ENCODE measurements at places on chromosomes 1 and 21.

DNA sequence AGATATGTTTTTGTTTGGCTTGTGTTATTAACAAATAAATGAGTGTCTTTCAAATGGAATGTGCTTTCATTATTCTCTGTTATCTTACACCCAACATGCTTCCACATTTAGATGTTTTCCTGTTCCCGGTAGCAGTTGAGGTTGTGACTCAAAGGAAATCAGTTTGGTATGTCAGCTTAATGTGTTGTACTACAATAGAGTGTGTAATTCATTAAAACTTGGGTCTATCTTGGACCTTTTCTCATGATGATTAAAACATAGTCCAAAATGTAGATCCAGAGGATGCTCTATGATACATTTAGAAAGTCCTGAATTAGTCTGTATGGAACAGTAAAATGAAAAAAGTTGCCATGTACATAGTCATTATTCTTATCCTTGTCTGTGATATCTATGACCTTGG lies 26.7 kb downstream of the RTCA start:
- DNase-seq = no peak

DNA sequence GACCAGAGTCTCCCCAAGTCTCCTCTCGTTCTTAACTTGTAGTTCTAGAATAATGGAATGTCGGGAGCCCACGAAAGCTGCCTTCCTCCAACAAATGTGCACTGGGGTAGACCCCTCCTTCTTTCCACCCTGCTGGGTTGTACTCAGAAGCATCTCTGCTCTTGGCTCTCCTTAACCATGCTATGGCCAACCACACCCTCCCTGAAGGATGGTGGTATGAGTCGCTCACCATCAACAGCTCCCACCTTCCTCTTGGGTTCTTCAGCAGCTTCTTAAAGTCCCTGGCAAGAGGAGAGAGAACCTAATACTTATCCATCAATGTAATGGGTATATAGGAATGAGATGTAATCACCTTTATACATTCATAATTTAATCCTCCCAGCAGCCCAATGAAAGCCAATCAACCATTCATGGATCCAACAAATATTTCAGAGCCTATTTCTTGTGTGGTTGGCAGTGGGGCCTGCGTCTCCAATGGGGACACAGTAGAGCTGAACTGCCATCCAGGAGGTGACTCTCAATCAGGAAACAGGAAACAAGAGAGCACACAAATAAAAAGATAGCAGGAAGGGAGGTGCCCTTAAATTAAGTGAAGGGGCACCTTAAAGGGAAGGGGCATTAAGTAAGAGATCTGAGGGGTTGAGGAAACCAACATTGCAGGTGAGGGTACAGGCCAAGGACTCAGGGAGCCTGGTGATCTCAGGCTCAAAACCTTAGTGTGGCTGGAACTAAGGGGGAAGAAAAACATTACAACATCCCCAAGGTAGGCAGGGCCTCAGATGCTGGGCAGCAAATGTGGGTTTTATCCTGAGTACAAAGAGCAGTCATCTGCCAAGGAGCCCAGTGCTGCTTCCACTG lies 64.4 kb upstream of the ETS2 start:
- no peak for DNase-seq

DNA sequence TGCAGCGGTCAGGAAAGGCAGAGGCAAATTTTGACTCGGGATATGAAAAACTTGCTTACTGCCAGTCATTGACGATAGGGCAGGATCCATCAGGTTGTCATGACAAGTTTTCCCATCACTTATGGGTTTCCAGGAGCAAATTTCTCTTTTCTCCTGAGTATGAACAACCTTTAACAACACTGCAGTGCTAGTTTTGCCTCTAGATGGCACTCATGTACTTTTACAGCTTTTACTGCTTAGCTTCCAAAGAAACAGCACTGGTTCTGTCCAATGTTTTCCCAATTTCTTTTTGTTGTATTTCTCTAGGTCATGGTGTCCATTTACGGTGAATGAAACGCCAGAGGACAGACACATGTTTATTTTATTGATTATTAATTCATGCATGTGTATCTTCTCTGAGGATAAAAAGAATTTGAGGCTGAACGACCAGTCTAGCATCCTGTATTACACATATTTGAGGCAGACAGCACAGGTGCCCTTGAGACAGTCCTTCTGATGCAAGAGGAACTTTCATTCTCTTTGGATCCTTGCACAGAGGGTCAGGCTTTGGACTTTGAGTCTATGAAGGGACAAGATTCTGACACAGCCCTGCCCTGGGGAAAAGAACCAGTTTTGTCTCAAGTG lies 112.3 kb upstream of the TRABD2B start:
- peak; percentile 34 for DNase-seq

DNA sequence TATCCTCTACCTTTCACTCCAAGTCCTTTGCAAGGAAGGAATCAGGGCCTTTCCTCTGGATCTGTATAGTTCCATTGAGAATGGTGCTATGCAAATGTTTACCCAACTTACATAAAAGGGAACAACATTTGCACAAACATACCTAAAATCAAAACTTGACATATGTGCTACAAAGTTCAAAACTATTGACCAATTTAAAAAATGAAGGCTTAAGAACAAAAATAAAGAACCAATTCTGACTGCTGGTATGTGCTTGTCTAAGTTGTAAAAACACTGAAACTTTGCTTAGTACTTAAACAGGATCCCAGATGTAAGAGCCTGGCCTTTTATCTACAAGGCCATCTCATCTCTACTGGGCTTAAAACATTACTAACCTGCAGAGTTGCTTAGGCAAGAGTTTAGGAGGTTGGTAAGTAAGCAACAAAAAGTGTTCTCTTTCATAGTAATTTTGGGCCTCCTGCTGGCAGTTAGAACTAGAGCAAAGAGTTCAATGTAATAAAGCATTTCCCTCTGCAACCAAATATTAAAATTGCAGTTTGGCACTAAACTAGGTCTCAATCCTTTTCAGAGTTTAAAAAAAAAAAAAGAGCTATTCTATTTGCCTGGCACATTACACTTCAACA lies 2.0 kb downstream of the SCMH1 start:
- peak; percentile 57 for DNase-seq

- peak; percentile 24 for DNase-seq
Measured at GRCh38 chr21:45894450-45894825, 87.1 kb upstream of the COL6A1 start.

DNA sequence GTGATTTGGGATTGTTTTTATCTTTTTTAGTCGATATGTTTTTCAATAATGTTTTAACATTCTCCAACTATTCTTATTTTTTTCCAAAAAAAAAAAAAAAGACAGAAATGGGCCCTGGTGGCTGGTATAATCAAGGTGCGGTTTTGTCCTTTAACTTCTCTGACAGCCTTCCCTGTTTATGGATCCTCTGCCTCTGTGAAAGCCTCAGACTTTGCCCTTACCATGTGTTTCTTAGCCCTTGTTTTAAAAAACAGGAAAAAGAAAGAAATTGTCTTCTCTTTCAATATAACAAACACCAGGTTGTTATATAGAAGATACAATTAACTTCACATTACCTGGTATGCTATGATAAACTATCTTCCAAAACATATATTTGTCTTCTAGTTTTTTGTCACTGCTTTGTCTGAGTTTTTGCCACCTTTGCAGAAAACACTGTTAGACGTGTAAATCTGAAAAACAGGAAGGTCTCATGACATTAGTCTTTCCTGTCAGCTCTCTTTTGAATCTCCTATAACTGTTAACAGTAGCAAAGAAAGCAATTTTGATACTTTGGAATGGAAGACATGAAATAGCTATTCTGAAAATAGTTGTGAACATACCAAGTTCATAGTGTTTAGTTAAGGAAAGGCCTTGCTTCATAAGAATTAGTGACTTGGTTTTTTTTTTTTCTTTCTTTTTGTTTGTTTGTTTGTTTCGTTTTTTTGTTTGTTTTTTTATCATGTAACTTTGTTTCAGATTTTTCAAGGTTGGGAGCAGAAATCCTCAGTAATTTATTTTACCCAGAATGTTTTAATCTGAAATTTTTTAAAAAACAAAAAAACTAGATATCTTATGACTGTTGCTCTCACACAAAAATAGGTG lies 31.7 kb upstream of the CACYBP start:
- no peak for DNase-seq

DNA sequence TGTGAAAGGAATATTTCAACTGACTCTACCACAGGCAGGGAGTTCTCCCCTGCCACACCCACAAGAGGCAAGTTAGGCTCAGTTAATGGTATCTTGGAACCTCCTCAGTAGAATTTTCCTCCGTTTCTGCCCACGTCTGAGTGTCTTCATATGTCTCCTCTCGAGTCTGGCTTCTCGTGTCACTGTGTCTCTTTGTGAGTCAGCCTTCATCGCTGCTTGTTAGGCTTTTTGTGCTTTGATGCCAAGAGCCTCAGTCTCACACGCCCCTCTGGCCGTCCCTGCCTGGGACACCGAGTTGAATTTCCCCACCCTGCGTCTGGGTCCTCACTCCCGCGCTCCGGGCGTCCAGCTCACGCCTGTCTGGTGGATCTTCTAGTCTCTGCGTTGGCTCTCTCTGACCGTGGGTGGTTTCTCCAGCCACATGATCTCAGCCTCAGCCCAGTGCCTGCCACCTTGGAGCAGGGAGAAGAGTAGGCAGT lies 125.7 kb upstream of the GADD45A start:
- peak; percentile 31 for DNase-seq

- peak; percentile 34 for DNase-seq
Measured at GRCh38 chr1:46036894-46037839, 95.3 kb downstream of the PIK3R3 start.

GRCh38 chr1:31523769-31524168 lies 52.5 kb upstream of the TINAGL1 start:
- DNase-seq = no peak

GRCh38 chr1:87170931-87171598 lies 157.6 kb upstream of the LMO4 start:
- no peak for DNase-seq

DNA sequence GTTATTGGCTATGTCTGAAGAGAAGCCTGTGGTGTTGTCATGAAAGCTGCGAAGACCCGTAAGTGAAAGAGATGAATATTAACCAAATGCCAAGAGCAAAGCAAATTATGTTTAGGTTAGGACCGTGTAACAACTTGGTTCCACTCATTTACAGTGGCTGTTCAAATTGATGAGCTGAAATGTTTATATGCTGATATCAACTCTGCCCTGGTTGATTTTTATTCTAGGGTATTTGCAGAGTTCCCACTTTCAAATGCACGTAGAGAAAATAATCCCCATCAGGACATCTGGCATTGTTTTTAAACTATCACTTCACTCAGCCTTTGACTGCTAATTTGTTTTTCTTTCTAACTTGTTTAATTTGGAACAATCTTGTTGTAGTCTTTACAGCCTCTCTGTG lies 581.6 kb upstream of the ADAMTS5 start:
- DNase-seq = no peak

- no peak for DNase-seq
Measured at GRCh38 chr1:59366346-59366745, 69.5 kb downstream of the FGGY start.

- DNase-seq = no peak
Measured at GRCh38 chr21:33866826-33867225, 48.8 kb downstream of the ATP5PO start.

DNA sequence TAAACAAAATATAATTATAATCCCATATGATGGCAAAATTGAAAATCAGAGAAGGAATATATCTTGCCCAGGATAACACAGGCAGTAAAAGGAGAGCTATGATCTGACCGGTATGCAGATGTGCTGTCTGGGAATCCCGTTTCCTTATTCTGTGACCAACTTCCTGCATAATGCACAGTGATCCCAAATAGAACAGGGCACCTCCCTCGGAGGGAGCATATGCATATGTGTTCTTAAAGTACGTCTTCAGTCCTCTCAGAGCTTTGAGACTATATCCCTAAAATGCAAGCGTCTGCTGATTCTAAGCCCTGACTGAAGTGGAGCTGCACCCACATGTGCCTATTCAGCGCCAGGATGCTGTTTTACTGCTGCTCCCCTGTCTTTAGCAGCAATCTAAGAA lies 366.1 kb upstream of the PTBP2 start:
- DNase-seq = no peak

DNA sequence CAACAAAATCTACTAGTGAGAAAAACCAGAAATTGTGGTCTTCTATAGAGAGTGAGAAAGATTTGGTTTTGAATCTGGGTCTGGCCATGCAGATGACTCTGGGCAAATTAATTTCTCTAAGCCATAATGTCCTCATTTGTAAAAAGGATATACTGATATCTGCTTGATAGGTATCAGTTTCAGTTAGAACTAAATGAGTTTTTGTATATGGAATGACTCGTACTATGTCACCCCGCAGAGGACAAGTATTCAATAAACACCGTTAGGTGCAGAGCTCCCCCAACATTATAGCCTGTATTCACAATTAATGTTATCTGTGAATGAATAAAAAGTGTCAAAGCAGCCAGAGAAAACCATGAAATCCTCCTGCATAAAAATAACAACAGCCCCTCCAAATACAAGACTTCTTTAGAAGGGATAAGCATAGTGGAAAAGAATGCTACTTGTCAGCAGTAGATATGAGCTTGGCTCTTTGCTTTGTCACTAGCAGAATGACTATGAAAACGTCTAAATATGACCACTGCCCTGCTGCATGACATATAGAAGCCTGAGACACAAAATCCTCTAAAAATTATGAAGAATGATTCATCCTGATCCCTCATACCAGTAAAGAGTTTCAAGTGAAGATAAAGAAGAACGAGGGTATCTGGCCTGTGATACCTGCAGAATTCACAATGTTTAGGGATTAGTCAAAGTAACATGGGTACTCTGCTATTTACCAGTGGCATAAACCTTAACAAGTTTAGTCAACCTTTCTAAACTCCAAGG lies 17.8 kb downstream of the SCAF4 start:
- DNase-seq = no peak

GRCh38 chr1:239835946-239836440 lies 255.7 kb upstream of the FMN2 start:
- DNase-seq = no peak

DNA sequence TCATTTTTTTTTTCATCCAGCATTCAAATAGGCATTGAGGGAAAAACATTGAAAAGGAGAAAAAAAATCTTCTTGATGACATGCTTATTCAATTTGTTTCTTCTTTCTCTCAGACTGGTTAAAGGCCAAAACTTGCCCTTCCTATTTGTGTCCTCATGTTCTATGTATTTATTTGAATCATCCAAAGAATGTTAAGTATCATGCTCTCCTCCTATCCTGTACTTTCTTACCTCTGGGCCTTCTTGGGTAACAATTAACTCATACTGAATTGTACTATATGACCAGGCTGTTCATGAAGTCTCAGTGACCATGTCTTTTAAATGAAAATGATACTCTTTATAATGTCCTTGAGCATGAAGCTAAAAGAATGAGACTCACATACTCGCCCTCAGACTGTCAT lies 36.5 kb upstream of the DENND1B start:
- DNase-seq = no peak

- DNase-seq = no peak
Measured at GRCh38 chr21:27017246-27017645, 50.4 kb upstream of the ADAMTS5 start.

Measured in AG09309 (cell line).